ENCODE measurements at places on chromosomes 12 and 14. TPM values are rescaled to one million over a fixed set of nuclear protein-coding genes. Genes with fewer than 3 reads are reported as not detected.

Gene TPH2
- polyA plus RNA-seq, result 0.25 TPM

Gene FGF6
- polyA plus RNA-seq, result not detected

Gene KERA
- polyA plus RNA-seq, result 0.06 TPM

Gene GPR84
- polyA plus RNA-seq, result 0.19 TPM

Gene BCL2L14
- 0.60 TPM for polyA plus RNA-seq

Gene TDRD9
- polyA plus RNA-seq, result 1.5 TPM

Gene PDE3A
- polyA plus RNA-seq, result 23.9 TPM

Gene MIP
- 0.21 TPM for polyA plus RNA-seq

Gene SERPINA5
- polyA plus RNA-seq, result 9.2 TPM

Gene AQP6
- polyA plus RNA-seq, result 23.3 TPM

Gene KLC1
- 96.5 TPM for polyA plus RNA-seq

Gene SELPLG
- polyA plus RNA-seq, result 1.8 TPM

Gene ANKRD33
- 0.14 TPM for polyA plus RNA-seq

Gene SAMD15
- polyA plus RNA-seq, result 8.3 TPM

Gene IAPP
- polyA plus RNA-seq, result not detected

Gene AGAP2
- polyA plus RNA-seq, result 1.9 TPM

Gene DAD1
- 251 TPM for polyA plus RNA-seq

Data from renal pelvis (tissue), 12 donors.